Mesendoderm (in vitro differentiated cells): ENCODE measurements at places on chromosomes 13 and 19.

DNA sequence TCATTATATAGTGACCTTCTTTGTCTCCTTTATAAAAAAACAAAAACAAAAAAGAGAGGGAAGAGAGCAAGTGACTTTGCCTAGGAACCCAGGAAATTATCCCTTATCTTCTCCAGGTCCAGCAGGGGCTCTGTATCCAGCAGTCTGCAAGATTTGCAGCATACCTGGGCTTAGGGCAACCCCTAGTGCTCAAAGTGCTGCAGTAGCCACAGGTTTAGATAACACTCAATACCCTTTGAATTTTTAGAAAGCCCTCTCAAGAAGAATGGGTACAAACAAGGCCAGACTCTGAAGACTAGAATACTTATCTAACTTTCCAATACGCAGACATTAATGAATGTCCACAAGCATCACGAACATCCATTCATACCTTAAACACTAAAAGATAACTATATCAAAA, 43.2 kb downstream of the CCNA1 start:
- peak; percentile 76 for DNase-seq

- DNase-seq: no peak
Measured at GRCh38 chr19:27805848-27806247, 1407.1 kb downstream of the UQCRFS1 start.

- DNase-seq: no peak
Measured at GRCh38 chr13:32150239-32150638, 118.7 kb downstream of the FRY start.

GRCh38 chr19:19334063-19334988, 13.7 kb downstream of the MAU2 start:
- DNase-seq: no peak

DNA sequence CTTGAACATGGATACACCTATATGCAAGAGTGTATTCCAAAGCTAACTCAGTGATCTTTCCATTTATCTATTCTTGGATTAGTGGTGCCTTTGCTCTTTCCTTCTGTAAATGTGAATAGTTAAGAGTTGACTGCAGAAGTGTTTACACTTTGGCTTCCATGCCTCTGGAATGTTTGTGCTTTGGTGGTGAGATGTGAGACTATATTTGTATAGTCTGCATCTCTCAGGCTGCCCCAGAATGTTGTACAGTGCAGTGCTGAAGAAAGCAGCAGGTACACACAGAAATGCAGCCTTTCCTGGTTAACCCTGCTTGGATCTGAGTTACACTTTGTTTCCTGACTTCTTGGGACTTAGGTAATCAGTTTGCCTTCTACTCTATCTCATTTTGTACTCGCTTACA, 90.2 kb downstream of the DNAJC15 start:
- no peak for DNase-seq

GRCh38 chr19:49767381-49767780, 580 bp downstream of the AP2A1 start:
- DNase-seq: peak; percentile 29

DNA sequence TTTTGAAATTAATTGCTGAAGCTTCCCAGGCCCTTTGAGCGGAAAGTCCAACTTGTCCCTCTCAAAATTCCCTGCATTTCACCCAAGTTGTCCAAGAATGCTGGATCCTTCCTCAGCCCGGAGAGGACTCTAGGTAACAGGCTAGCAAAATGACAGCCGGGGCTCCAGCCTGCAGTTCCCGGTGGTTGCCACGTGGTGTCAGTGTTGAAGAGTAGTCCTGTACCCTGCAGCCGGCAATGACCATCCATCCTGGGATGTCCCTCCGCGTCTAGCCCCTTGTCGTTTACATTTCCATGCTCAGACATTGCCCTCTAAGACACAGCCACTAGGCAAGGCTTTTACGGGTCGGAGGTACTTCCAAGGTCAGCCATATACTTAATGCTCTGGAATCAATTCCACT, 31.4 kb upstream of the MTIF3 start:
- DNase-seq: peak; percentile 84

DNA sequence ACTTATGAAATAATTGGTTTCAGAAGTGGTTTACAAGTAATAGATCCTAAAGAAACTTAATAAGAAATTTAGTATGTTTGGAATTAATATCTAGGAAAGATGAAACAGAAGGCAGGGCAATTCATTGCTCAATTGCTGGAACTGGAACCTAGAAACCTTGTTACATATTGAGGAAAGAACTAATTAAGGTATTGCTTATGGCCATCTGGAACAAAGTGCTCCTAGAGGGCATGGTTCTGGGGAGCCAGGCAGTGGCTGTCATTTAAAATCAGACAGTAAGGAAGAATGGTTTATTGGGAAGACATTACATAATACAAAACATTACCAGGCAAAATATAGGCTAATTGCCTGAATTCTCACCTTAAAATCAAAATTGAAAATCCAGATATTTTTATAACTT, 224.1 kb downstream of the SLITRK6 start:
- DNase-seq: no peak

DNA sequence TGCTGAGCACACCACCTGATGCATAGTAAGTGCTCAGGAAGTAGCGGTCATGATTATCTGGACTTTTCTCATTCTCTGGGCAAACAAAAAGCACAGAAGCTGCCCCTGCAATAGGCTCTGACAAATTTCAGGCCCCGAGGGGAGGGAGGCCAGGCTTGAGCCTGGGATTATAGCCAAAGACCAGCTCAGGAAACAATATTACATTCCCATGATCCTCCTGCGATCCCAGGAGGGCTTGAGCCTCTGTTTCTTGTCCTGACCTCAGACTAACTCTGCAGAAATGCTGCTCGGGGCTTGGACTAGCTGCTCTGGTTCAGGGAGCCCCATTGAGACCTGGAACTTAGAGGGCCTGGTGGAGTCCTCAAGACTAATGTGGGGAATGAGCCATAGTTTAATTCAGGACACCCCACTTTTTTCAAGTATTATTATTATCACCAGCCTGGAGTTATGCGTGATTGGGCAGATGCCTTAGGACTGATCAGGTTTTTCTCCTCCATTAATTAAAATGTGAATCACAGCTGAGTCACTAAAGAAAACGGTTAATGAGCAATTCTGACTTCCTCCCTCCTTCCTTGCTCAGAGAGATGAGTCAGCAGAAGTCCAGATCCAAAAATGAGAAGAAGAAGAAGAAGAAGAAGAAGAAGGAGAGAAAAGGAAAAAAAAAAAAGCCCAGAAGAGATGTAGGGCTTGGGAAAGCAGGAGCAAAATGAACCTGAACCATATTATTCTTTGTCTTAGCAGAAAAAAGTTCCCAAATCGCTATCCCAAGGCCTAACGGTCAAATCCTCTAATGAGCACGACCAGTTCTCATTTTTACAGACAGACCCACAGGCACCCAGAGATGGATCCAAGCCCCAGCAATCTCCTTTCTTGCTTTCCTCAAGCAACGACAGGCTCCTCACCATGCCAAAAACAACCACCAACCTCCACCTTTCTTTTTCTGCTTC, 107.2 kb downstream of the CACNA1A start:
- no peak for DNase-seq

DNA sequence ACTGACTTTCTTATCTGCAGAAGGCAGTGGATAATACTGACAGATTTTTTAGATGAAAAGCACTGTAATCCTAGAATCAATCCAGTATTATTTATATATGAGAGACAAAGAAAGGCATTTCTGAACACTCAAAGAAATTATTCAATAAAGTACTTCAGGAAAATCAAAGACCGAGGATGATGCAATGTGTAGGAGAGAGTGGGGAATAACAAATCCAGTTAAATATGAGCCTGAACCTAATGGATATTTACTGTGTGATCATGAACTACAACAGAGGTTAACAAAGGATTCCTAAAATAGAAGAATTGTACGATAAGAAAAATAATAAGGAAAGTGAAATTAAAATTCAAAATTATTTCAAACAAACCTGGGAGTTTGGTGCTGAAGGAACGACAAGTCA, 69.3 kb downstream of the ANKRD10 start:
- DNase-seq: no peak

DNA sequence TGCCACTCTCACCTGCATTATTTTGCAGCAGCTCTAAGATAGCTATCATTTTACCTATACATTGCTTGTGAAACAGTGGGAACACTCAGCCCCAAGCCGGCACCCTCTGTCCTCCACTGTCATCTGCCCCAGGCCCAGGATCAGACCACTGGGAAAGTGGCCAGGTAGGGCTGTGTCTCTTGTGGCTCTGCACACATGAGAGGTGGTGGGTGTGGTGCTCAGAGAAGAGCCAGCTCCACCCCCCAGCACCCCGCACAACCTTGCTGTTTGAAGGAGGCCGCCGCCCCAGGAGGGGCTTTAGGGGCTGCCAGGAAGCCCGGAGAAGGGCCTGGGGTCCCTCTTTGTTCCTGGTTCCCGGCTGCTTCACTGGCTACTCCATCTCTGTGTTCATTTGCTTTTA, 26.6 kb downstream of the PPP1R37 start:
- no peak for DNase-seq

- DNase-seq: no peak
Measured at GRCh38 chr13:100069278-100069677, 19.6 kb upstream of the PCCA start.

DNA sequence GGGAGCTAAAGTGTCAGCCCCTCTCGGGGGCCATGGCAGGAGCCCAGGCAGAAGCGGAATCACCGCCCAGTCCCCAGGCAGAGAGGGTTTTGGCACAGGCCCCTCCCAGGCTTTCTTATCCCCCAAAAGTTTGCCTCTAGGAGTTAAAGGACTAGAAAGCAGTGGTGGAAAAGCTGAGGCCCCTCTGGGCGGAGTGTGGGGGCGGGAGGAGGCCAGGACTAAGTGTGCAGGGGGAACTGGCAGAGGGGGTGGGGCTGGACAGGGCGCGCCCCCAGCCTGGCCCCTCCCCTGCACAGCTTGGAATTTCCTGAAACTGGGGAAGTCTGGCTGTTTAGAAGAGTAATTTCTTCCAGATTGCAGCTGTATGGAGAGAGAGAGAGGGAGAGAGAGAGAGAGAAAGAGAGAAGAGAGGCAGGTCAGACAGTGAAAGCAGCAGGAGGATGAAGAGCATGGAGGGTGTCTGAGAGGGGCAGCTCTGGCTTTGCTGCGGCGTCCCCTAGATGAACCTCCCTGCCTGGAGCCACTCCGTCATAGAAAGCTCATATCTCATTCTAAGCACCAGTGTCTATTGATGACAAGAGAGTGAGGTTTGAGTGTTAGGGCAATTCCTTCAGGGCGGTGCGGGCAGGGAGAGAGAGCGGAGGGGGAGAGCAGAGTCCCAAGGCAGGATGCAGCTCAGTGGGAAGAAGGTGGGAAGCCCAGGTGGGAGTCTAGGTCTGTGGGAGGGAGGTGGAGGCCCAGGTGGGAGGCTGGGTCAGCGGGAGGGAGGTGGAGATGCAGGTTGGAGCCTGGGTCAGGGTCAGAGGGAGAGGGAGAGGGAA, at the start of gene CDC42EP5:
Gene CDC42EP5, minus strand, starts transcription at position 226 of the 821 bp plus-strand sequence. CDS start 7,749 bp downstream, outside the sequence.
- DNase-seq: no peak

GRCh38 chr13:51905787-51906186, 44.0 kb downstream of the CCDC70 start:
- DNase-seq: no peak

DNA sequence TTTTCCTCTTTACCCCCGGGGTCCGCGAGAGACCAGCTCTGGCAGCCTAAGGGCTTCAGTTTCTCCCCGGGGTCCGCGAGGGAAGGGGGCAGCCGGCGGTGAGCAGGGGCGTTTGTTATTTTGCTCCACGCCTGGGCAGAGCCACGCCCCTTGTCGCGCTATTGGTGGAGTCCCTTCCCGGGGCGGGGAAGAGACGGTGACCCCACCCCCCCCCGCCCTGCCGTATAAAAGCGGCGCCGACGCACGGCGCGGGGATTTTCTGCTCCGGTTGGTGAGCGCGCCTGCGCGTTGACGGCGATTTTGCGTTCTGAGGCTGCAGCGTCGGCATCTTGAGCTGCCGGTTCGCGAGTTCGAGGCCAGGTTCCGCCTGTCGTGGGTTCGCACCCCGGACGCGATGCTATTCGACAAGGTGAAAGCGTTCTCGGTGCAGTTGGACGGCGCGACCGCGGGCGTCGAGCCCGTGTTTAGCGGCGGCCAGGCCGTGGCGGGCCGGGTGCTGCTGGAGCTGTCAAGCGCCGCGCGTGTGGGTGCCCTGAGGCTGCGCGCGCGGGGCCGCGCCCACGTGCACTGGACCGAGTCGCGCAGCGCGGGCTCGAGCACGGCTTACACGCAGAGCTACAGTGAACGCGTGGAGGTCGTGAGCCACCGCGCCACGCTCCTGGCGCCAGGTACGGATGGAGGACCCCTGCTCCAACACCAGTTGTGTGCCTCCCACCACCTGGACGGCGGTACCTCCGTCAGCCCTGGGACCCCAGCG, at the start of gene ARRDC2:
Gene ARRDC2, plus strand, starts transcription at position 254 of the 757 bp plus-strand sequence. Its CDS starts 141 bp downstream, at position 395.
- peak; percentile 94 for DNase-seq

DNA sequence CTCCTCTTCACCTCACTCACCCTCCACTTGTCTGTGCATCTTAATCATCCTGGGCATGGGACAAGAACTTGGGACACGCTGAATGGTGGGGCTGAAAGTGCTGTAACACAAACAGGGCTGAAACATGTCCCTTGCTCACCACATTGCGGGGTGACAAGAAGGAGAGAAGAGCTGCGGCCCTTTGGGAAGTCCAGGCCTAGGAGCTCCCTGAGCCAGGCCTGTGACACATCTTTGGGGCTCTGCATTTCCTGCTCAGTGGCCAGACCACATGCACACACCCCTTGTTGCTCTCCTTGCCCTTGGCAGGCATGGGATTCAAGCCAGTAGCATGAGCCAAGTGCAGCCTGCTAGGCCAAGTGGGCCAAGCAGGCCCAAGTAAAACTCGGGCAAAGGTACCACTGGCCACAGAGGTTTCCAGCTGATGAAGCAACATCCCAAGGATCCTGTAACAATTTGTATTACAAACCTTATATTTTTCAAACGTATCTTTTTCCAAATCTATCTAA, 1384.3 kb upstream of the PCDH20 start:
- DNase-seq: no peak

GRCh38 chr13:111346101-111346680, 25.7 kb downstream of the TEX29 start:
- no peak for DNase-seq

- no peak for DNase-seq
Measured at GRCh38 chr13:100291624-100292023, 202.7 kb downstream of the PCCA start.

DNA sequence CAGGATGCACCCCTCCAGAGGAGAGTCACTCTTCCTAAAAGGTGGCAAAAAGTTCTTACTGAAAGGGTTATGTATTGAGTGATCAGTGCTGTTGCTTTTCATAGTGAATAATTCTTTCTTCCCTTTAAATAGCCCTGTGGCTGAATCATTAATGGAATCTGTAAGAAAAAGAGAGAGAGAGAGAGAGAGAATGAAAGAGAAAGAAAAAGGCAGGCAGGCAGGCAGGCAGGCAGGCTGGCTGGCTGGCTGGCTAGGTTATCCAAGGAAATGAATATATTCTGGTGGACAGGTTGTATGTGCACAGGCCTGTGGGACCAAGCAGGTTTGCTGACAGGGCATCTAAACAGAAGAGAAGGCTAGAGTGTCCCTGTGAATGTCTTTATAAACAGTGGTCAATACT, 100.5 kb downstream of the DLEU7 start:
- DNase-seq: no peak

- no peak for DNase-seq
Measured at GRCh38 chr13:20547479-20547908, 19.5 kb upstream of the IFT88 start.

- DNase-seq: peak; percentile 22
Measured at GRCh38 chr13:73081256-73081915, 22.6 kb downstream of the KLF5 start.

GRCh38 chr13:28171266-28171665, 32.9 kb downstream of the PAN3 start:
- no peak for DNase-seq
